ENCODE measurements at places on chromosomes 7 and 10.
A peak's percentile ranks its signal among the peaks of the same experiment; 100 is the strongest.

- no peak for DNase-seq
These were observed 216.3 kb downstream of the CHRM2 start for GRCh38 chr7:137084607-137085380.

DNA sequence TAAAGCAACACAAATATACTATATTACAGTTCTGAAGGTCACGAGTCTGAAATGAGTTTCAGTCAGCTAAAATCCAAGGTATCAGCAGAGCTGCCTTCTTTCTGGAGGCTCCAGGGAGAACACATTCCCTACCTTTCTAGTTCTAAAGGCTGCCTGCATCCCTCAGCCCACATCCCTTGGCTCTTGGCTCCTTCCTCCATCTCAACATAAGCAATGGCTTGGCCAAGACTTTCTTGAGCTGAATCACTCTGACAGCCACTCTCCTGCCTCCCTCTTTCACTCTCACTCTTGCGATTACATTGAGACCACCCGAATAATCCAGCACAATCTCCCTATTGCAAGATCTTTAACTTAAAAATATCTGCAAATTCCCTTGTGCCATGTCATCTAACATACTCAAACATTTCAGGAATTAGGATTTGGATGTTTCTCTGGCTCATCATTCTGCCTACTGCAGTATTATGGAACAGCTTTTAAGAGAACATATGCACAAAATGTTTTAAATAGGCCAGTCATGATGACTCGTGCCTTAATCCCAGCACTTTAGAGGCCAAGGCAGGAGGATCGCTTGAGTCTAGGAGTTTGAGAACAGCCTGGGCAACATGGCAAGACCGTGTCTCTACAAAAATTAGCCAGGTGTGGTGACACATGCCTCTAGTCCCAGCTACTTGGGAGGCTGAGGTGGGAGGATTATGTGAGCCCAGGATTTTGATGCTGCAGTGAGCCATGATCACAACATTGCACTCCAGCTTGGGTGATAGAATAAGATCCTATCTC is 144.2 kb upstream of the VSTM2A start:
- no peak for DNase-seq

DNA sequence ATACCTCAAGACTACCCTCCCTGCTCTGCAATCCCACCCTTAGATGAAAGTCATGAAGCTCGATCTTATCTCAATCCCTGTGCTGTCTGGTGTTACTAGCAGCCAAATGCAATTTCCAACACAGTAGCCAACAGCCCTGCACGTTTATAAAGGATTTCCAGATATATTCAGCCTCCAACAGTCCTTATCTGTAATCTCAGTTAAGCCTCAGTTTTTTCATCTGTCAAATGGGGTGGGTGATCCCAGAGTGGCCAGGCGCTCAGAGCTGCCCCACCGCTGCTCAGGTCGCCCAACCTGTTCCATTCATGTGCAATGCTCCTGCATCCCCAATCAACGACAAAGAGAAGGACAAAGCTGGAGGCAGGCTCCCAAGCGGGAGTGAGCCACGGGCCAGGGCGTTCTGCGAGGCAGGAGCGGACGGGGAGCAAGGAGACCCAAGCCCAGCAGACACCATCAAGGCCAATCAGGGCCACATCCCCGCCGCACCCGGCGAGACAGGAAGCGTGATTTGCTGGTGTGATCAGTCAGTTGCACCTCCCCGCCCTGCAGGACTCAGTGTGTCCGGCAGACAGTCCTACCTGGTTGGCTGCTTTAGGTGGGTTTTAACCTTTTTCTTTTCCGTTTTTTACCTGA is 19.7 kb downstream of the PDGFA start:
- no peak for DNase-seq

- DNase-seq, result no peak
These were observed 349.7 kb upstream of the SEMA3C start for GRCh38 chr7:81268551-81268950.

DNA sequence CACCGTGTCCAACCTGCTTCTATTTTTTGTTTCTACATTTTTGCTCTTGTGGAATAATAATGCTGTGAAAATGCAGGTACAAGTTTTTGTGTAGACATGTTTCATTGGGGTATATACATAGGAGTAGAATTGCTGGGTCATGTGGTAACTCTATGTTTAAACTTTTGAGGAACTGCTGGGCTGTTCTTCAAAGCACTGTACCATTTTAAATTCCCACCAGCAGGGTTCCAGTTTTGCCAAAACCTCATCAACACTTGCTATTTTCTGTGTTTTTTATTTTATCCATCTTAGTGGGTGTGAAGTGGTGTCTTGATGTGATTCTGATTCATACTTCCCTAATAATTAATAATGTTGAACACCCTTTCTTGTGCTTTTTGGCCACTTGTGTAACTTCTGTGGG is 138.6 kb downstream of the RGS10 start:
- DNase-seq, result no peak

GRCh38 chr10:20746856-20747255 is 150.3 kb downstream of the NEBL start:
- DNase-seq, result no peak

GRCh38 chr10:84715911-84716310 is 387.5 kb downstream of the CCSER2 start:
- peak; percentile 50 for DNase-seq

- no peak for DNase-seq
These were observed 5.1 kb downstream of the RBM33 start for GRCh38 chr7:155649588-155649987.

DNA sequence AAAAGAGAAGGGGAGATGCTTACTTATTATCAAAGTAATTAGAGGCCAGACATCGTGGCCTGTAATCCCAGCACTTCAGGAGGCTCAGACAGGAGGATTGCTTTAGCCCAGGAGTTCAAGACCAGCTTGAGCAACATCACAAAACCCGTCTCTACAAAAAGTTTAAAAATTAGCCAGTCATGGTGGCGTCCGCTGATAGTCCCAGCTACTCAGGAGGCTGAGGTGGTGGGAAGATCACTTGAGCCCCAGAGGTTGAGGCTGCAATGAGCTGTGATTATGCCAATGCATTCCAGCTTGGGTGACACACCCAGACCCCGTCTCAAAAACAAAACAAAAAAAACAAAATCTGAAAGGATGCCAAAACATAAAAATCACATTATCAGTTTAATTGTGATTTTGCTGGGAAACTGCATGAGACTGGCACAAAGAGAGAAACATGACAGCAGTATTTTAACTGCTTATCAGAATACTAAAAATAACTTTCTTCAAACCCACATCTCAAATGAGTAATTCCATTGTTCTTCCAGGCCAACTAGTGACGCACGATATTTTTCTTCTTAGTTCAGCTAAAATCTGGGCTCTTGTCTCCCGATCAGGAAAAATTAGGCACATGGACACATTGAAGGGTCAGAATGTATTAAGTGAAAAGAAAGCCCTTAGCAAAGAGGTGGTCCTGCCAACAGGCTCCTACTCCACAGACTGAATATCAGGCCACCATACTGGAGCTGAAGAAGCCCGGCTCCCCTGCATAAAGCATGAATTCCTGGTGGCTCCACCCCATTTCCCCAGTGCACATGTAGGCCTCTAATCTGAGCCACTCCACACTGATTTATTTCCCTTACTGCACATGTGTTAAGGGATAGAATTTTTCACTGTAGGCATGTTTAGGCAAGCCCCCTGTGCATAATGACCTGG is 9.6 kb upstream of the CCM2 start:
- DNase-seq, result no peak

DNA sequence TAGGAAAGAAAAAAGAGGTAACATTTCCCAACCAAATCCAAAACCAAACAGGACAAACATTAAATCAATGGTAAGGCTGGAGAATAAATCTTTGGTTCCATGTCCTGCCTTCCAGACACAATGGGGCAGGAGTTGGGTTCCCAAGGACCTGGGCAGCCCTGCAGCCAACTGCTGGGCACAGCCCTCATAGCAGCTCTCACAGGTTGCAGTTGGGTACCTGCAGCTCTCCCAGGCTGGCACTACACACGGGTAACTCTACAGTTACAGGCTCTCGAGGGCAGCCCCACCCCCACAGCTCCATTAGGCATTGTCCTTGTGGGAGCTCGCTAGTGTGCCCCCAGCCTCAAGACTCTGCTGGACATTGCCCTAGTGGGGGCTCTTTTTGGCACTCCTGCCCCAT is 7.5 kb downstream of the GRB10 start:
- no peak for DNase-seq

DNA sequence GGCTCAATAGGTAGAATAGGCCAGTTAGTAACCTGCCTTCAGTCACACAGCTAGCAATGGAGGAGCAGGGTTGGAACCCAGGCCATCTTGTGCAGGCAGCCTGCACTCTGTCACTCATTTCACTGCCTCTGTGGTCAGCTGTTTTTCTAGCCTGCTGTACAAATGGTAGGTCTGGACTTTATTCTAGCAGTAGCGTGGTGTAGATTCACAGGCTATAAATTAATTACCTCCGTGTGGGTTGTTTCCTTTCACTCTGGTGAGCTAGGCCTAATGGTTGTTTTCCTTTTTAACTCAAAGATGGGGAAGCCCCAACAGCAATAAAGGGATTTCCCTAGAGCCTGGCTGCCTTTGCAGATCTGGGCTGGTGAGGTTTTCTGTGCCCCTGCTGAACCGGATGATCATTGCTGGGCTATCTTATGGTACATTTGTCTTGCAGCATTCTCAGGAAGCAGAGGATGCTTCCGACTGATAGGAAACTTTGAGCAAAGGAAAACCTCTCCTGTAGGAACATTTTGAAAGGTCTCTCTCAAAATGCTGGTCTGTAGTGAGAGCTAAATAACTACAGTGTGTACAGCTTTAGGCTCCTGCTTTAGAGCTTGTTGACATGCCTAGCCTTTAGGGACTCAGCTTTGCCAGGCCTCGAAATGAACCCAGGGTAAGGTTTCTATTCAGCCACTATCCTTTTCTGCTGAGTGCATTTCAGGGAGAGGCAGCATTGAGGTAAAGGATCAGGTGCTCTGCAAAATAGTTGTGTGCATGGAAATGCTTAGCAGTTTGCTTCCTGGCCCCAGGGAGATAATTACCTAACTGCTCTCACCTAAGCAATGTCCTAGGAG is 157.4 kb downstream of the ST7 start:
- DNase-seq, result peak; percentile 88

DNA sequence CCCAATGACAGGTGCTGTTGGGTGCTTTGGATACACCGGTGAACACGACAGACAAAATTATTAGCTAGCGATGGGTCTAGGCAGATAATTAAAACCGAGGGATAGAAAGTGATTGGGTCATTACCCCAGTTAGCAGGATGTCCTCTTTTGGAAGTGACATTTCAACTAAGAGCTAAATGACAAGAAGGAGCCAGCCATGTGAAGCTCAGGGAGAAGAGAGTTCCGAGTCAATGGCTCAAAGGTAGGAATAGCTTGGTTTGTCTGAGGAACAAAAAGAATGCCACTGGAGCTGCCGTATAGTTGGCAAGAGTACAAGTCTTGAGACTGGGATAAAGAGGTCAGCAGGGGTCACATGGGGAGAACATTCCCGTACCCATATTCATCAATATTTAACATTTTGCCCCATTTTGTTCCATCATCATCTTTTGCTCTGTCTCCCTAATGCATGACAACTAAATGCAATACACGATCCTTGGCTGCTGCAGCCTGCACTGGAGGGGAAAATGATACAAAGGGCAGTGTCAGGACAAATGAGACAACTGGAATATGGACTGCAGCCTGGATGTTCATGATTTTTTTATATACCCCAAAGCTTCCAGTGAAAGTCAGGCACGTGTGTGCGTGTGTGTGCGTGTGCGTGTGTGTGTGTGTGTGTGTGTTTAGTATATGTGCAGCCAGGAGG is 115.7 kb downstream of the ICA1 start:
- no peak for DNase-seq

- no peak for DNase-seq
These were observed at the start of gene EVX1 for GRCh38 chr7:27242555-27243339. TSS of gene EVX1 (plus strand) at chr7:27242802. CDS start at chr7:27243031, 229 bp downstream.

DNA sequence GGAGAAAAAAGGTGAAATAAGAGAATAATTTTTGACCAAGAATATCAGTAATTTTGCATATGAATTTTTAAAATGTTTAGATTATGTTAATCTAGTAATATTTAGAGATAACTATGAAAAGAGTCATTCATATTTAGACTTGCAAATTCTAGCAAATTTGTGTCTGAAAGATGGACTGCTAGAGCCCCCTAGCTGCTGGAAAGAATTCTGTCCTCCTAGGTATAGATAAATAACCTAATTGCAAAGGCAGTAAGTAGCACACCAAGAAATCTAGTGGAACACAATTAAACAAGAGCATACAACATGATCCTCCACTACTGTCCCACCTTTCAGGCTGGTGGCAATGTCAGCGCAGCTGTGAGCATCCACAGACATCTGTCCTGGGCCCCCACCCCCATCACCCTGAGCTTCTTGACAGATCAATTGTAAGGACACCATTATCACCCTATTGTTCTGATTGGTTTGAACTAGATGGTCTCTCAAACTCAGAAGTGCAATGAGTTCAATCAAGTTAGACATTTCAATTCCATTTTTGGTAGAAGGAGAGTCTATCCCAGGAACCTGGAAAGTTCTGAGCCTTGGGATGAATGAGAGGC is 15.0 kb upstream of the GFRA1 start:
- DNase-seq, result peak; percentile 64

DNA sequence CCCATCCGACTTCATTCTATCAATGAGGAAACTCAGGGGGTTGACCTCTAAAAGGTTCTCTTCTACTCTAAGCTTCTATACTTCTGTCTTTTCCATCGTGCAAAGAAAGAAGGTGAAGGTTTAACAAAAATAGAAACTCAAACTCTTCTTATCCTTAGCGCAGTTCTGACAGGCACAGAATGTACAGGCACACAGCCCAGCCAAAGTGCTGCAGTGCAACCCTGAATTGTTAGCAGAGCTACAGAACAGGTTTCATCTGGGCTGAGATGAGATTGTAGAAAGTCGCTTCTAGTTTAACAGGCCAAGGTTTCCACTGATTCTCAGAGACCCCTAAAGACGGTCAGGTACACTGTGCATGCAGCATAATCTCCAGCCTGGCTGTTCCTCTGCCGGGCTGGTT is 79.3 kb upstream of the AFAP1L2 start:
- DNase-seq, result no peak

DNA sequence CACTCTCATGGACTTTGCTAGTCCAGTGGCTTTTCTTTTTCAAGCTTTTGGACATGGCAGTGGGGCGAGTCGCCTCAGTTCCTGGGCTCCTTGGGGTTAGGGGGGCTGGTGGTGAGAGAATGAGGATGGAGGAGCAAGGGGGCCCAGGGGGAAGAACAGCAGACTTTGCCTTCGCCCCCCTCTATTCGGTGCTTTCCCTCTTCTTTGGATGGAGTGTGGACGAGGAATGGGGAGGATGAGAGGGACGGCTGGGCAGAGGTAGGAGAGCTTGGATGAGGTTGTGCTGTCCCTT is 255 bp downstream of the MAGI2 start:
- DNase-seq, result no peak

DNA sequence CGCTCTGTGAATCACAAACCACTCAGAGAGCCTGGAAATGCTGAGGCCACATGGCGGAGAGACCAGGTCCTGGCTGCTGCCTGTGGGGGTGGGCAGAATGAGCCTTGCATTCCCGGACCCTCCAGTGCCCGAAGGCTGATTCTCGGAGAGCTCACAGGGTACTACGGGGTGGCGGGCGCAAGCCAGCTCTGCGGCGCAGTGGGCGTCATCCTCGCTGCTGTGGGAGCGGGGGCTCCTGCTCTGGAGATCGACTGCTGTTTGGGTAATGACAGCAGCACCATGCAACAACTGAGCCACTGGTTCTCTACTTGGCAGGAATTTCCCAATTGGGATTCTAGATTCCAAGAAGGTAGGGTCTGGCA is 108.0 kb downstream of the PTPRN2 start:
- no peak for DNase-seq

GRCh38 chr7:106997487-106998271 is 46.8 kb upstream of the PRKAR2B start:
- DNase-seq, result no peak

Data from SK-N-DZ (cell line).